Suprapubic skin (tissue), 4 donors: ENCODE measurements at places on chromosomes 6 and 20. TPM values are rescaled to one million over a fixed set of nuclear protein-coding genes. Genes with fewer than 3 reads are reported as not detected.

GRCh38 chr6:75993236-75994162 is 79.0 kb downstream of the IMPG1 start:
- H3K4me1 ChIP-seq = no peaks in the 10 kb centered on the region
- no peak for DNase-seq
- H3K4me3 ChIP-seq = no peak overlapping the region
- H3K27me3 ChIP-seq = no peaks in the 10 kb centered on the region
- H3K27ac ChIP-seq = no peak overlapping the region

DNA sequence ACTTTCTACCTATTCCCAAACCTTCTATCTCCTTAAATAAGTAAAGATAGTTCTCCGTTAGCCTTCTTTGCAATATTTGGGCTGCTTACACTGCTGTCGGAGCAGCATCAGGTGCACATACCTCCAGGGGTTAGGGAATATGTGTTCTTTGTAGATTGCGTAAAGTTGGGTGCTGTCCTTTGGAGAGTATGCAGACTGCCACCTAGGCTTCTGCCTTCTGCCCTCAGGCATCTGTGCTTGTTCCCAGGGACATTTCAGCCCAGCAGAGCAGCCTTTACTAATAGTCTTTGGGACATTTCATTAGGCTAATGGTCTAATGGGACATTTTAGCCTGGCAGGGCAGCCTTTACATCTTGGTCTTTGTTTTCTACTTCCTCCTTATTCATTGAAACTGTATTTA is 260.6 kb downstream of the TPBG start:
- H3K27ac ChIP-seq = no peak overlapping the region
- H3K4me3 ChIP-seq = no peak overlapping the region
- H3K4me1 ChIP-seq = no peaks in the 10 kb centered on the region

- no peaks in the 10 kb centered on the region for H3K27me3 ChIP-seq
- H3K4me3 ChIP-seq = no peak overlapping the region
- H3K36me3 ChIP-seq = no peaks in the 10 kb centered on the region
- H3K4me1 ChIP-seq = no peaks in the 10 kb centered on the region
Observed at GRCh38 chr6:49118478-49118877, 344.6 kb downstream of the MMUT start.

DNA sequence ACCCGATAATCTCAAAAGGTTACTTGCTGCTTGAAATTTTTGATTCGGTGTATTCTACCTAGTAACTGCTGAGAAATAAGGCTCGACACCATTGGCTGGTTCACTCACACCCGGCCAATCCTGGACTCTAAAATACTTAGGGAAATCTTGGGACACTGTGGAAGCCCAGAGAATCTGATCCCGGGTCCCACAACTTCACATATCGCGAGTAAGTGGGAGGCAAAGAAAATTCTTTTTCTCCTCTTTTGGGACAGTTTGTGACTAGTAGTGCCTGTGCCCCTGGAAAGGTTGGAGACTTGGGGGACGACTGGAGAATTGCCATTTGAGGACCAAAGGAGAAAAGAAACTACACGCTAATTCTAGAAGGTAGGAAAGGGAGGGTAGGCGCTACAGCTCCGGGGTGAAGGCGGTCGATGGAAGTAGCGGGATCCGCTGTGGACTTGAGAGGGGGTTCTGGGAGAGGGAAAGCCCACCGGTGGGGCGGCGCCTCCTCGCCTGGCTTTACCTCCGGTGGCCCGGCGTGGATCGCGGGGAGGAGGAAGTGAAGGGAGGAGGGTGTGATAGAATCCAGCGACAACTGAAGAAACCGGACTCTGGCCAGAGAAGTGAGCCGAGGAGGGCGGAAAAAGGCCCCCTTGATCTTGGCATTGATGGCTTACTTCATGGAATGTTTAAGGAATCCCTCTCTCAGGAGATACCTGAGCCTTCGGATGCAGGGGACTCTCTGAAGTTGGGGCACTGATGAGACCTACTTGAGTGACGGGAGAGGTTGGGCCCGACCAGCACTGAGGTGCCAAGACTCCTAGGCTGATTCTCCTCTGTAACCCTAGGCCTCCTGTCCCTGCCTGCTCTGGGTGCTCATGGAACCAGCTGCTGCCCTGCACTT is 18.8 kb upstream of the BTN3A3 start:
- H3K27ac ChIP-seq = peak overlapping the region; percentile 85
- peak overlapping the region; percentile 90 for H3K4me3 ChIP-seq
- H3K27me3 ChIP-seq = no peaks in the 10 kb centered on the region
- DNase-seq = peak; percentile 87
- peaks cover 32% of the 10 kb centered on the region for H3K4me1 ChIP-seq

GRCh38 chr6:24529985-24530384 is 35.2 kb downstream of the ALDH5A1 start:
- H3K27ac ChIP-seq = no peak overlapping the region
- peaks cover 20% of the 10 kb centered on the region for H3K36me3 ChIP-seq
- no peak overlapping the region for H3K4me3 ChIP-seq

DNA sequence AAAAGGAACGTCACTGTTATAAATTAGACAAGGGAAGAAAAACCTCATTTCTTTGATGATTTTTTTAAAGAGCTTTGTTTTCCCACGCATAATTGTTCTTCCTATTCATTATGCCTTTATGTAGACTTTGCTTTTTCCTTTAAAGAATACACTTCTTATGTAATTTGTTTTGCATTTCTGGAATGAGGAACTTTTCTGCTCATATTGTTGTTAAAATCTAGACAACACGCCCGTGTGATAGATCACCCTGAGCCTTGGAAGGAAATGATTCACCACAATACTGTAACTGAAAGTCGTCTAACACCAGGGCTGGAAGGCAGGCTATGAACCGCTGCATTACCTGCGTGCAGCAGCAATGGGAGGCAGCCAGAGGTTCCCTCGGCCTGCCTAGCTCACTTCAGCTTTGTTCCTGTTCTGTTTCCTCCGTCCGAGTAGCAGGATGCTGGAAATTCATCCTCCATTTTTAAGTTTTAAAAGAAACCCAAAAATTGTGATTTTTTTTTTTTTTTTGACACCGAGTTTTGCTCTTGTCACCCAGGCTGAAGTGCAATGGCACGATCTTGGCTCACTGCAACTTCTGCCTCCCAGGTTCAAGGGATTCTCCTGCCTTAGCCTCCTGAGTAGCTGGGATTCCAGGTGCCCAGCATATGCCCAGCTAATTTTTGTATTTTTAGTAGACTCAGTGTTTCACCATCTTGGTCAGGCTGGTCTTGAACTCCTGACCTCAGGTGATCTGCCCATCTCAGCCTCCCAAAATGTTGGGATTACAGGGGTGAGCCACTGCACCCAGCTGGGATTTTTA is 49.6 kb upstream of the ZNF217 start:
- no peaks in the 10 kb centered on the region for H3K36me3 ChIP-seq
- no peaks in the 10 kb centered on the region for H3K27me3 ChIP-seq
- DNase-seq = no peak
- peak overlapping the region; percentile 54 for H3K27ac ChIP-seq

GRCh38 chr20:44069203-44070011 is 117.6 kb downstream of the JPH2 start:
- no peaks in the 10 kb centered on the region for H3K36me3 ChIP-seq
- H3K4me3 ChIP-seq = no peak overlapping the region
- no peak overlapping the region for H3K27ac ChIP-seq
- peaks cover 38% of the 10 kb centered on the region for H3K27me3 ChIP-seq
- no peak for DNase-seq

- no peak overlapping the region for H3K27ac ChIP-seq
- H3K4me1 ChIP-seq = no peaks in the 10 kb centered on the region
- no peaks in the 10 kb centered on the region for H3K36me3 ChIP-seq
- no peaks in the 10 kb centered on the region for H3K27me3 ChIP-seq
- no peak overlapping the region for H3K4me3 ChIP-seq
Observed at GRCh38 chr20:12949429-12949980, 59.3 kb upstream of the SPTLC3 start.

- H3K27ac ChIP-seq = no peak overlapping the region
- no peaks in the 10 kb centered on the region for H3K36me3 ChIP-seq
- H3K4me1 ChIP-seq = no peaks in the 10 kb centered on the region
Observed at GRCh38 chr6:167238146-167238693, 52.9 kb upstream of the UNC93A start.

DNA sequence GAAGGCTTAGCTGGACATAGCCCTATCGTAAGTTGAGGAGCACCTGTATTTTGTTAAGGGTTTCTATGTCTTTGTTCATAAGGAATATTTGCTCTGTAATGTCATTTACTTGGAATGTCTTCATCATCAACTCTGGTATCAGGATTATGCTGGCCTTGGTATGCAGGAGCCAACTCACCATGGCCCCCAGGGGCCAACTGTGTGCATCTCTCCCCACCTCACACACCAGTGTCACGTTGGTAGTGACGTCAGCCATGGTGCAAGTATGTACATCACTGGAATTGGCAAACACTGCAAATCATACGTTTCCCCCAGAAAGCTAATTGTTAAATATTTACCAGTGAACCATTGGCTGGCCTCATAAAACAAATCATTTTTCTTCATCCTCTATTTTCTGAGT is 70.8 kb downstream of the YTHDF1 start:
- no peaks in the 10 kb centered on the region for H3K36me3 ChIP-seq
- DNase-seq = no peak
- no peak overlapping the region for H3K27ac ChIP-seq
- H3K4me3 ChIP-seq = no peak overlapping the region

DNA sequence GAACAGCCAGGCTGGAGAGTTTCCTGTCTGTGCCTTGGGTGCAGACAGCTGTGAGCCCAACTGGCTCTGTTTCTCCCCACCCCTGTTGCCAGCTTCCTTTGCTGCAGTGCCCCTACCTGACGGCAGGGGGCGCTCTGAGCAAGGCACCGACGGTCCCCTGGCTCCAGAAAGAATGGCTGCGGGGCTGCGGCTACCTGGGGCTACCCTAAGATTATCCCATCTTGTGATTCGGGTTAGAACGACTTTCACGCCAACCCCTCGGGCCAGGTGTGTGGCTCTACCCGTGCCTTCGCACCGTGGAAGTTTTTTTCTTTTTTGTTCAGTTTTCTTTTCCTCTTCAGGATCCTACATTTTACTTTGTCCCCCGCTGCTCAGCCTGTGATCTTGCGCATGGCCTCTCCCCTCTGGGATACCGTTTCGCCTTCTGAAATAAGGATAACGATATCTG is 33.4 kb upstream of the AAR2 start:
- H3K27ac ChIP-seq = no peak overlapping the region
- peaks cover 5% of the 10 kb centered on the region for H3K4me1 ChIP-seq
- H3K36me3 ChIP-seq = peaks cover 36% of the 10 kb centered on the region
- peak; percentile 77 for DNase-seq
- no peak overlapping the region for H3K4me3 ChIP-seq
- H3K27me3 ChIP-seq = no peaks in the 10 kb centered on the region

- H3K36me3 ChIP-seq = no peaks in the 10 kb centered on the region
- no peak overlapping the region for H3K4me3 ChIP-seq
- H3K27ac ChIP-seq = no peak overlapping the region
- H3K4me1 ChIP-seq = no peaks in the 10 kb centered on the region
Observed at GRCh38 chr6:82283771-82284410, 36.3 kb upstream of the IBTK start.

GRCh38 chr6:139942331-139942730 is 567.9 kb upstream of the CITED2 start:
- no peaks in the 10 kb centered on the region for H3K36me3 ChIP-seq
- H3K4me3 ChIP-seq = no peak overlapping the region
- peaks cover 3% of the 10 kb centered on the region for H3K4me1 ChIP-seq

GRCh38 chr6:136783495-136784270 is 8.6 kb downstream of the MAP3K5 start:
- peaks cover 51% of the 10 kb centered on the region for H3K4me1 ChIP-seq
- H3K4me3 ChIP-seq = no peak overlapping the region
- no peaks in the 10 kb centered on the region for H3K27me3 ChIP-seq
- no peak overlapping the region for H3K27ac ChIP-seq
- no peak for DNase-seq
- no peaks in the 10 kb centered on the region for H3K36me3 ChIP-seq

GRCh38 chr20:5220321-5221060 is 93.7 kb downstream of the CDS2 start:
- H3K27ac ChIP-seq = no peak overlapping the region
- no peaks in the 10 kb centered on the region for H3K36me3 ChIP-seq
- H3K27me3 ChIP-seq = no peaks in the 10 kb centered on the region
- no peak for DNase-seq
- no peak overlapping the region for H3K4me3 ChIP-seq

DNA sequence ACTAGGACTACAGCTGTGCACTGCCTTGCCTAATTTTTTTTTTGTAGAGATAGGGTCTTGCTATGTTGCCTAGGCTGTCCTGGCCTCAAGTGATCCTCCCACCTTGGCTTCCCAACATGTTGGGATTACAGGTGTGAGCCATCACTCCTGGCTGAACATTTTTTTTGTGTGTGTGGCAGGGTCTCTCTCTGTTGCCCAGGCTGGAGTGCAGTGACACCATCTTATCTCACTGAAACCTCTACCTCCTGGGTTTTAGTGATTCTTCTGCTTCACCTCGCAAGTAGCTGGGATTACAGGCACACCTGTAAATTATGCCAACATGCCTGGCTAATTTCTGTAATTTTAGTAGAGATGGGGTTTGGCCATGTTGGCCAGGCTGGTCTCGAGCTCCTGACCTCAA is 25.3 kb downstream of the PANK2 start:
- no peak overlapping the region for H3K4me3 ChIP-seq
- H3K4me1 ChIP-seq = no peaks in the 10 kb centered on the region
- no peaks in the 10 kb centered on the region for H3K27me3 ChIP-seq
- H3K27ac ChIP-seq = no peak overlapping the region
- DNase-seq = no peak
- H3K36me3 ChIP-seq = peaks cover 71% of the 10 kb centered on the region

GRCh38 chr6:12339022-12339421 is 48.9 kb downstream of the EDN1 start:
- H3K27me3 ChIP-seq = no peaks in the 10 kb centered on the region
- H3K4me3 ChIP-seq = no peak overlapping the region
- no peak for DNase-seq

GRCh38 chr20:34150306-34151000 is 38.4 kb upstream of the EIF2S2 start:
- no peak for DNase-seq
- no peak overlapping the region for H3K4me3 ChIP-seq
- no peaks in the 10 kb centered on the region for H3K4me1 ChIP-seq
- H3K36me3 ChIP-seq = no peaks in the 10 kb centered on the region

The TRDN gene
- not detected for total RNA-seq

The FAM217A gene
- not detected for total RNA-seq

The TSPO2 gene
- not detected for total RNA-seq

The FGD2 gene
- total RNA-seq = 2.4 TPM

The HLA-DRB5 gene
- not detected for total RNA-seq

The EPPIN gene
- total RNA-seq = not detected

The MYLK2 gene
- total RNA-seq = not detected

The FAM83D gene
- total RNA-seq = 7.5 TPM

The BCAS1 gene
- 2.1 TPM for total RNA-seq

The BLOC1S5 gene
- total RNA-seq = 9.1 TPM
